ENCODE measurements at places on chromosomes 13 and 19. TPM values are rescaled to one million over a fixed set of nuclear protein-coding genes. Genes with fewer than 3 reads are reported as not detected.

CEP89 gene
- 29.8 TPM for total RNA-seq

OLFM4 gene
- total RNA-seq = not detected

VSTM1 gene
- not detected for total RNA-seq

DNA sequence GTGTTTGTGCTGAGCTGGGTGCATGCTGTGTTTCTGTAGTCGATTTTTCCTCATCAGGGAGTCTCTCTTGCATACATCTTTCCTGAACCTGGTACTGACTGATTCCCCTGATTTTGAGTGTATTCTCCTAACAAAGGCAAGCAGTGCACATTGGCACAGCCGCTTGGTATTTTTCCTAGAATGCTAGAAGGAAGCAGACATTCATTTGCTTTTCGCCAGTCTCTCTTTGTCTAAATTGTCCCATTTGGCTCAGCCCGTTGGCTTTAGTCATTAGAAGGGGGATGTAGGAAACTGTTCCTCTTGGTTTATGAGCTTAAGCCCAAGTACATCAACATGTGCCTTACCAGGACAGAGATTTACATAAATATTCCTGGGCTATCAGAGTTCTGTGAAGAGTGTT lies 266.1 kb upstream of the TMTC4 start:
- no peak for DNase-seq

DNA sequence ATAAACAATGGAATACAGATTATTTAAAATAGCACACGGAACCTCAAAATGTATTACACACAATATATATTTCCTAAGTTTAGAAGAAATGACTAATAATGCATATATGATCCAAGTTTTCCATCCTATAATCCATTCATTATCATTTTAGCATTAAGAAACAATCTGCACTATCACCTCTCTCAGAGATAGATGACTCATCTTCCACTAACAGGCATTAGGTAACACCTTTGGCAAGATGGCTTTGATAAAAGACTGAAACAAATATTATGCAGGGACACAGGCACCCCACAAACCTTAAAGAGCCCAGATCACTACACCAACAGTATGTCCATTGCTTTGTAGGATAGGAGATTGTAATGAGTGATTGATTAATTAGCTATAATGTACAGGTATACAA lies 4.1 kb downstream of the ENOX1 start:
- DNase-seq = no peak

DNA sequence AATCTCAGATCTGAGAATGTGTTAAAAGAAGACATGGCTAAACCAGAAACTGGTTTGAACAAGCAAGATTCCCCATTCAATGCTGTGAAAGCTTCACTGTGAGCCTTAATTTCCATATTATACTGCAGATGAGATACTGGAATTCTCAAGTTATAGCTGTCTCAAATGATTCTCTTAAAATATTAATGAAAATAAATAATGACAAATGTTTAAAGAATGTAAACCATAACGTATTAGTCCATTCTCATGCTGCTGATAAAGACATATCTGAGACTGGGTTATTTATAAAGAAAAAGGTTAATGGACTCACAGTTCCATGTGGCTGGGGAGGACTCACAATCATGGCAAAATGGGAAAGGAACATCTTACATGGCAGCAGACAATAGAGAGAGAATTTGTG lies 667.8 kb downstream of the SLITRK1 start:
- DNase-seq = no peak

DNA sequence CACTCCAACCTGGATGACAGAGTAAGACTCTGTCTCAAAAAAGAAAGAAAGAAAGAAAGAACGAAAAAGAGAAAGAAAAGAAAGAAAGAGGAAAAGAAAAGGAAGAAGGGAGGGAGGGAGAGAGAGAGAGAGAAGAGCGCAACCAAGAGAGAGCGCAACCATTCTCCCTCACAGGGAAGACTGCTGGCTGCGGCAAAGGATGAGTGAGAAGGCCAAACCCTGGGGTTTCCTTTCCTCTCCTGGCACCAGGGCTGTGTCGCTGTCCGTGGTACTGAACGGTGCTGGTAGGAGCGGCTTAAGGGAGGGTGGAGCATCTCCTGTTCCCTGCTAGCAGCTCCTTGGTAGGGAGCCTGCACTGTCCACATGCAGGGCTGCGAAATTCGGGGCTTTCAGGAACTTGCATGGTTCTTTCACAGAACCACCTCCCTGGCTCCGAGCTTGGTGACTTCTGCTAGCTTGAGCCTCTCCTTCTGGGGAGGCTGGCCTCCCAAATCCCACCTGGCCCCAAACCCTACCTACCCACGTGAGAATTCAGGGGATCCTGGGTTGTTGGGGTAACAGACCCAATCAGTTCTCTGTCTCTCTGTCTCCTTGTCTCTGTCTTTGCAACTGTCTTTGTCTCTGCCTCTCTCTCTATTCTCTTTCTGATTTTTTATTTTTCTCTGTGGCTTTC lies 51.1 kb upstream of the ZNRF4 start:
- DNase-seq = peak; percentile 95

- DNase-seq = no peak
Observed at GRCh38 chr19:8610041-8610935, at the start of gene ADAMTS10. Gene ADAMTS10 (minus strand): TSS chr19:8610715. CDS start chr19:8605710, 5,005 bp downstream.

- DNase-seq = no peak
Observed at GRCh38 chr13:27482983-27483382, 32.6 kb upstream of the MTIF3 start.

GRCh38 chr13:32209652-32210051 lies 105.5 kb downstream of the ZAR1L start:
- no peak for DNase-seq
